ENCODE measurements at places on chromosomes 3 and 15. TPM values are rescaled to one million over a fixed set of nuclear protein-coding genes. Genes with fewer than 3 reads are reported as not detected.

Gene UBL7
- total RNA-seq = 103 TPM

Gene RMDN3
- total RNA-seq = 30.0 TPM

Gene FILIP1L
- 4.4 TPM for total RNA-seq

Gene TICRR
- total RNA-seq = not detected

Gene SLC27A2
- total RNA-seq = 10.3 TPM

DNA sequence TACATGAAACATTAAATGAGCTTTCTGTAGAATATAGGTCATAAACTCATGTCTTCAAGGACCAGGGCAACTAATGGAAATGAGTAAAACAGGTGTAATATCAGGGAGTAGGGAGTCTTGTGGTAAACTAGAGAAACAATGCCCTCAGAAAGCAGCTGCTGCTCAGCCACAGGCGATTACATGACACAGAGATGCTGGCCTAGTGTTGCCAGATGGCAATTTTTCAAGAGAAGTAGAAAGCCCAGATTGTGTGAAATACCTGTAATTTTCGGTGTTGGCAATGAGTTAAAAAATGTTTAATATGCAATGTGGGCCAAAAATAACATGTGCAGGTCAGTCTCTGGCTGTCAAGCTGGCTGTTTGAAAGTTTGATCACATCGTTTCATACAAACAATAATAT is 23.4 kb downstream of the NCEH1 start:
- H3K4me3 ChIP-seq = no peak overlapping the region
- H3K4me1 ChIP-seq = peaks cover 5% of the 10 kb centered on the region
- no peaks in the 10 kb centered on the region for H3K27me3 ChIP-seq
- no peak for DNase-seq

GRCh38 chr3:55085231-55085630 is 157.4 kb upstream of the LRTM1 start:
- no peak overlapping the region for H3K27ac ChIP-seq
- DNase-seq = no peak
- no peaks in the 10 kb centered on the region for H3K36me3 ChIP-seq
- no peaks in the 10 kb centered on the region for H3K4me1 ChIP-seq

- no peaks in the 10 kb centered on the region for H3K27me3 ChIP-seq
- no peak overlapping the region for H3K4me3 ChIP-seq
- H3K36me3 ChIP-seq = no peaks in the 10 kb centered on the region
- no peak overlapping the region for H3K27ac ChIP-seq
Observed at GRCh38 chr15:23397779-23398178, 43.2 kb downstream of the GOLGA8S start.

DNA sequence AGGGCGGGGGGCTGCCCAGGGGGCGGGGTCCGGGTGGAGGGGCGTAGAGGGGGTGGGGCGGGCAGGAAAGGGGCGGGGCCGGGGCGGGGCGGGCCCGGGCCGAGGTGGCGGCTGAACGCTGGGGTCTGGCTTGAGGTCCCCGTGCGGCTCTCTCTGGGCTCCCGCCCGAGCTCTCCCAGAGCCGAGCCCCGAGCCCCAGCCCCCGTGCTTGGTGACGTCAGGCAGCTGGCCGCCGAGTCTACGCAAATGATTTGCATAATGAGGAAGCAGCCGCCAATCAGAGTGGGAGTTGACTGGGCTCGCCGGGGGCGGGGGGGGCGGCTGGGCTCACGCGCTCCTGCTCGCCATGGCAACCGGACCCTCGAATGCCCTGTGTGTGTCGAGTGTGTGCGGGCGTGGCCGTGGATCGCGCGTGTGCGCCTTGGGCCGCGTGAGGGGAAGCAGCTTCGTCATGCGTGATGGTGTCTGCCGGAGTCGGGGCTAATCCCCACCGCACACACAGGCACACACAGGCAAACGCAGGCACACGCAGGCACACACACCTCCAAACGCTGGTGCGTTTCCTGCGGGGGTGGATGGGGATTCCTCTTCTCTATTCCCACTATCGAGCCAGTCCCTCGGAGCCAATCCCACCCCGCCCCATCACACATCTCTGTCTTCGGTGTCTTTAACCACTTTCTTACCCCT is at the start of gene CELF6:
CELF6 (minus strand) TSS at position 173 of the 687 bp plus-strand sequence. CDS start 283 bp downstream, outside the sequence.
- no peaks in the 10 kb centered on the region for H3K27me3 ChIP-seq
- no peak within 1 kb of the TSS for H3K27ac ChIP-seq
- H3K4me1 ChIP-seq = peaks cover 15% of the 10 kb centered on the region

DNA sequence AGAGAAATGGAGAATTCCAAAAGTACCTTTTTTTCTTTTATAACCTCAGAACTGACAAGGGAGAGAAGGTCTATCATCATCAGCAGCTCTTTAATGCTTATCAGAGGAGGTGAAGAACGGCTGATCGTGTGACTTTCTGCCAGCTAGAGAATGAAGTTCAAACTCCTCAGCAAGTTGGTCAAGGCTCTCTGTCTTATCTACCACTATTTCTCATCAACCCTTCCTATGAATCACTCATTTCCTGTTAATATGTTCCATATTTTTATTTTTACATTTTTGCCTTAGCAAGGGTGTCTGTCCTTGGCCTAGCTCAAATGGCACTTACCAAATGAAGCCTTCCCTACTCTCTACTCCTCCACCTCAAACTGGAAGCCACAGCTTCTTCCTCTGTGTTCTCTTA is 73.1 kb upstream of the TSPAN3 start:
- no peaks in the 10 kb centered on the region for H3K4me1 ChIP-seq
- H3K27ac ChIP-seq = no peak overlapping the region
- H3K4me3 ChIP-seq = no peak overlapping the region
- DNase-seq = no peak
- no peaks in the 10 kb centered on the region for H3K36me3 ChIP-seq

DNA sequence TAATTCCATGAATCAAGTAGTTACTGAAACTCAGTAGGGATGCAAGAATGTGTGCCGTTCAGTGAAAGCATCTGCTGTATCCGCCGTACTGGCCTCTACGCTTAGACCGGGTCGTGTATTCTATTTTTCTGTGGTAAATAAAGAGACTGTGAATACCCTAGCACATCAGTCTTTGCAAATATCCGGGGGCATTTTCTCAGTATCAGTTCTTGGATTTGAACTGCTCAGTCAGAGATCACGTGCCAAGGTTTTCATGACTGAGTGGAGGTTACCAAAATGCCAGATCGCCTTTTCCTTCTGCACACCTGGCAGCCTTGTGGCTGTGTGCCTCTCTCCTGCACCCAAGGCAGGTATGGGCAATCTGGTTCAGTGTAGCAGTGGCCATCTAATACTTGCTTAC is 377.0 kb downstream of the OCA2 start:
- H3K27ac ChIP-seq = no peak overlapping the region
- no peaks in the 10 kb centered on the region for H3K4me1 ChIP-seq
- no peak overlapping the region for H3K4me3 ChIP-seq
- H3K27me3 ChIP-seq = no peaks in the 10 kb centered on the region
- no peaks in the 10 kb centered on the region for H3K36me3 ChIP-seq

DNA sequence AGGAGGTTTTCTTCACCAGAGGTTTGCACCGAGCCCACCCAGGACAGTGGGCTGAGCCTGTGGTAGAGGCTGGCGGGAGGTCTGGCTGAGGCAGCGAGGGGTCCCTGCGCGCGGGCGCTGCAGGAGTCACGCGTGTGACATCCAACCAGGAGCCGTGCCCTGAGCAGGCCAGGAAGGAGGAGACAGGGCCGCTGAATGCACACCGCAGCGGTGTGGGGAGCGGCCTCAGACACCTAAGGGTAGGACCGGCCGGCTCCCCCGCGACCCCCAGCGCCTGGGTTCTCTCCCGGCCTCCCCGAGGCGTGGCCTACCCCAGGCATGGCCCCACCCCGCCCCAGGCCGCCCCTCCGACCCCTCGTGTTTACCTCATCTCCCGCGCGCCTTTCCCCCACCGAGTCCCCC is 412 bp downstream of the SLC41A3 start:
- no peaks in the 10 kb centered on the region for H3K27me3 ChIP-seq
- peak overlapping the region; percentile 63 for H3K4me3 ChIP-seq
- H3K27ac ChIP-seq = peak overlapping the region; percentile 83
- DNase-seq = peak; percentile 54
- no peaks in the 10 kb centered on the region for H3K36me3 ChIP-seq
- peaks cover 12% of the 10 kb centered on the region for H3K4me1 ChIP-seq

DNA sequence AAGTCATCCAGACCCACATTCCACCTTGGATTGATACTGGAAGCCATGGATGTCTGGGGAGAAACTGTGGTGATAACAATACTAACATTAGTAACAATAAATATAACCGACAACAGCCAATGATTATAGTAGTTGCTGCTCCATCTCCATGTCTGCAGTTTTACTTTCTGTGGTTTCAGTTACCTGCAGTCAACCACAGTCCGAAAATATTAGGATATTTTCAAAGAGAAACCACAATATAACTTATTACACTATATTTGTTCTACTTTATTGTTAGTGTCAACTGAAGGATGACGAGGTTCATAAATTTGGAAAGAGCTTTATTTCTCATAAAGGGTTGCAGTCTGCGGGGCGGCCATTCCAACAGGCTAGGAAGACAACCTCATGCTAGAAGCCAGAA is 2.6 kb upstream of the NSMCE3 start:
- H3K4me1 ChIP-seq = peaks cover 14% of the 10 kb centered on the region
- H3K27me3 ChIP-seq = no peaks in the 10 kb centered on the region
- no peak overlapping the region for H3K27ac ChIP-seq
- DNase-seq = no peak

DNA sequence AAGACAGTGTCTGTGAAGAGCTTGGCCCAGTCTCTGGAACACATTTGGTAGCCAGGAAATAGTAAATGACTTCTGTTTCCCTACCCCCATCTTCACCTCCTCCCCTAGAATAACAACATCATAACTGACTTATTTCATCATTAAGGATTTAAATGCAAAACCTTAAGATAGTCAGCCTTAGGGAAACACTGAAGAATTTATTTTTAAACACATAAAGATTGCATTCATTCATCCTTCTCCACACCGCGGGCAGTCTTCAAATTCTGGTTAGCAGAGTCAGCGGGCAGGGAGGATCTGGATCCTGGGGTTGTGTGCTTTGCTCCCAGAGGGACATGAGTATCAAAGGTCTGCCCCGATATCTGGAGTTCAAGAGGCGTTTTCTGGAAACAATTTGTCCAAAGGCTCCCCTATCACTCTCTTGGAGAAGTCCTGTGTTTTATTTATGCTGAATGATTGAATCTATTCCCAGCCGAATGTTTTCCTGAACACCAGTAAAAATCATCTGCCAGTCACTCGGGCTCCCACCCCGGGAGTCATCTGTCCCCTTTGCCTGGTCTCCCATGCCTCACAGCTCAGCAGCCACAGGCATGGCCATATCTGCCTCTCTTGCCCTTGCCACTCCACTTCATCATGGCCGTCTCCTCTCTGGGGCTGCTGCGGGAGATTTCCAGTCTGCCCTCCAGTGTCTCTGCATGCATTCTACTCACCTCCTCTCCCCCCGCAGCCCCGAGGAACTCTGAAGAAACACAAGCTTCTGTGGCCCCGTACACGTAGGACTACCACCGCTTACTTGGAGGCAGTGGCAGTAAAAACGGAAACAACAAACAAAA is 234.7 kb upstream of the CTDSPL start:
- no peak for DNase-seq
- peak overlapping the region; percentile 31 for H3K27ac ChIP-seq
- no peaks in the 10 kb centered on the region for H3K36me3 ChIP-seq

- H3K27me3 ChIP-seq = no peaks in the 10 kb centered on the region
- no peaks in the 10 kb centered on the region for H3K36me3 ChIP-seq
- H3K4me3 ChIP-seq = no peak overlapping the region
- H3K4me1 ChIP-seq = no peaks in the 10 kb centered on the region
- no peak for DNase-seq
Observed at GRCh38 chr3:145842294-145842902, 318.6 kb downstream of the PLOD2 start.

DNA sequence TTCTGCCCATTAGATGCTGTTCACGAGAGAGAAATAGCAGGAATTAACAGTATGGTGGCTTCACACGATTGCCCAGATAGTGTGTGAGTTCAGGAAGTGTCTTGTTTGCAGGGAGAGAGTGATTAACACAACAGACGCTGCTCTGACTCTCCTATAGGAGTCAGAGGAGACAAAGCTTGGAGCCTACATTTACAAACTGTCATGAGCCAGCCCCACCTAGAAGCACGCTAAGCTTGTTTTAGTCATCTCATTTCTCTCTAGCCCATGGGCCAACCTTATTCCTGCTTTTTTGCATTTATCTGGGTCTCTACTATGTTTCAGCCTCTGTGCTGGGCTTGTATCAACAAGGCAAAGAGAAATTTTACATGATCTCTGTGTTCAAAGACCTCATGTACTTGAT is 128.3 kb upstream of the BFSP2 start:
- H3K27ac ChIP-seq = no peak overlapping the region
- no peak overlapping the region for H3K4me3 ChIP-seq
- H3K36me3 ChIP-seq = no peaks in the 10 kb centered on the region
- no peaks in the 10 kb centered on the region for H3K27me3 ChIP-seq
- peaks cover 4% of the 10 kb centered on the region for H3K4me1 ChIP-seq

- H3K4me3 ChIP-seq = no peak overlapping the region
- no peaks in the 10 kb centered on the region for H3K27me3 ChIP-seq
- H3K36me3 ChIP-seq = no peaks in the 10 kb centered on the region
- DNase-seq = no peak
- H3K4me1 ChIP-seq = no peaks in the 10 kb centered on the region
Observed at GRCh38 chr15:39084674-39085530, 496.0 kb upstream of the THBS1 start.

DNA sequence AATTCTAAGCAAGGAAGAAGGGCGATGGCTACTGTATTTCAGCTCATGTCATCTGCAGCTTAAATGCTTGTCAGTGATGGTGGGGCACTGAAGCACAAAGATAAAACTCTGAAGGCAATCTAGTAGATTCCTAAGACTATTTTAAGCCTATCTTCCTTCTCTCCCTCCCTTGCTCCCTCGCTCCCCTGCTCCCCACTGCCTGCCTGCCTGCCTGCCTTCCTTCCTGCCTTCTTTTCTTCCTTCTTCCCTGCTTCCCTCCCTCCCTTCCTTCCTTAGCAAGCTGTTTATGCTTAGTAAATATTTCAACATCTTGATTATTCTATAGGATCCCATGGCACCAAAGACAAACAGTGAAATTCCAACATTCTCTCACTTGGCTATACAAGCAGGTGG is 99.6 kb downstream of the OXSM start:
- no peak overlapping the region for H3K4me3 ChIP-seq
- no peaks in the 10 kb centered on the region for H3K36me3 ChIP-seq
- H3K27me3 ChIP-seq = no peaks in the 10 kb centered on the region
- H3K4me1 ChIP-seq = no peaks in the 10 kb centered on the region

DNA sequence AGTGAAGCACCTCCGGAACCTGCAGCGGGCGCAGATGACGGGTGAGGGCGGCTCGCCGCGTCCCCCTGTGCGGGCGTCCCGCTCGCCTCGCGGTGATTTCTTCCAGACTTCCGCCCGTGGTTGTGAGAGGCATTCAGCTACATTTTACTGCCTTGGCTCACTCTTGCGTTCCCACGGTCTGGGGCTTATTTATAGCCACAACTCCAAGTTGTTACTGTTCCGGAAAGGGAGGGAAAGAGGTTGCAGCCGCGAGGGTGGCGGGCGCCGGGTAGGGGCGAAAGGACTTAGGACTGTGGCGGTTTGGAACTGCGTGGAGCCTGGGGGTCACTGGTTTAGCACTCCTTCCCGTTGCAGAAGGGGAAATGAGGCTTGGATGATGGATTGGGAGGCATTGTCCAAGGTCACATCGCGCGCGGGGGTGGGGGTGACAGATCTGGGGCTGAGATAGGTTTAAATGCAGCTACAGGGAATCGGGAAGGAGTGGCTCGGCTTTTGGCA is 1.1 kb downstream of the HES1 start:
- H3K4me1 ChIP-seq = peaks cover 33% of the 10 kb centered on the region
- peak overlapping the region; percentile 94 for H3K27ac ChIP-seq
- peaks cover 8% of the 10 kb centered on the region for H3K36me3 ChIP-seq
- DNase-seq = no peak

Measured in thyroid gland (tissue), 4 donors.